Stimulated activated CD4-positive, alpha-beta T cell treated with anti-CD3 and anti-CD28 coated beads, Interleukin-15, amount 100 ng/mL, for 1 hour (primary cell): ENCODE measurements at places on chromosomes 7 and 10.

DNA sequence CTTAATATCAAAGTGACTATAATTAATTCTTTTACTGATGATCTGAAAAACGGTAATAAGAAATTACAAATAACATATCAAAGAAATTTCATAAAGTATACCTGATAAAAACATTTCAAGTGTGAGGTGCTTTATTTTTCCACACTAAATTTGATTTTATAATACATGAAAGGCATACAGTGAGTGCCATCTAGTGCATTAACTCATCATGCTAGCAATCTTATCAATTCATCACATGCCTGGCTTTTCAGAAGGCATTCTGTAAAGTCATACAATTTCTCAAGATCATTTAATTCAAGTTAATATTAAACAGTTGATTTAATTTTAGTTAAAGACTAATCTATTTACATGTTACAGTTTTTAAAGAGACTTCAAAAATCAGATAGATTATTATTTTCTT is 1020.9 kb downstream of the GATA3 start:
- no peak for DNase-seq

GRCh38 chr10:101495324-101495925 is 92.6 kb downstream of the POLL start:
- DNase-seq, result no peak

GRCh38 chr7:37943905-37944736 is 23.7 kb downstream of the EPDR1 start:
- DNase-seq, result no peak

- no peak for DNase-seq
Observed at GRCh38 chr7:143394068-143394467, 12.9 kb downstream of the ZYX start.

DNA sequence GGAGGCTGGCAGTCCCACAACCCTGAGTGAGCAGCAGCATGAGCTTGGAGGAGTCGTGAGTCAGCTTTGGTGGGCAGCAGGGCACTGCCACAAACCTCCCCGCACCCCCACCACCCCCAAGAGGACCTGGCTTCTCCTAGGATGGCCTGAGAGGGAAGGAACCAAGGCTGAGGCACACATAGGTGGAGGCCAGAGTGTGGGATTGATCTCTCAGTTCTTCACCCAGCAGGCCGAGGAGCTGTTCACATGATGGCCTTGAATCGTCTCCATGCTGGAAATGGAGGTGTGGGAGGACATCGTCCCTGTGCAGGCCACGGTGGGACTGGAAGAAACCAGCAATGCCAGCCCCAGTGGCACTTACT is 17.4 kb upstream of the GDF10 start:
- DNase-seq, result no peak

- DNase-seq, result no peak
Observed at GRCh38 chr7:29090836-29091601, 55.3 kb downstream of the CPVL start.

DNA sequence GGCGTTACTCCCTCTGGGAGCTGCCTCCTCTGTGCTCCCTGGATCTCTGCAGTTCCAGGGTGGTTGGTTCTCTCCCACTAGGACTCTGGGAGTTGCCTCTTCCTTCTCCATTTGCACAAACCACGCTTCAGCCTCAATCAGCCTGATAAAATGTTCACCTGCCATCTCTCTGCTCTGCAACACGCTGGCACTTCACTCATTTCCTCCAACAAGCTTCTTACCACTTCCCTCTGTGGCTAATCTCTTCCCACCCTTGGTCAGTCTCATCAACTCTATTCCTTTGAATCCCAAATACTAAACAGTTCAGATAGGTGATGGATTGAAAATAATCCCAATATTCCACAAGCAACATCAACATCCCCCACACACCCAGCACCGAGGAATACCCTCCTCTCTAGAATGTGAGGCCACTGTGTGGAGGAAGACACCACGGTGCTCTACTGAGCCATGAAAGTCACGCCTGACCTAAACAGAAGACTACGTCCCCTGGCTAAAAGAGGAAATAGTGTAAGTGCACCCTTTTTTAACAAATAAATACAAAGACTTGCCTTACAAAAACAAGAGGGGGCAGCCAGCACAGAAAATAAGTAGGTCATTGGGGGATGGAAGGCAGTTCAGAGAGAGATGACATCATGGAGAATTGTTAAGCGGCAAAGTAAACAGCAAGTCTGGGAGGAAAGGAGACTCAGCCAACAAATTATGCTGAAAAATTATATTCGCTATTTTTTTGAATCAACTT is 1.9 kb upstream of the FAM170B start:
- no peak for DNase-seq

DNA sequence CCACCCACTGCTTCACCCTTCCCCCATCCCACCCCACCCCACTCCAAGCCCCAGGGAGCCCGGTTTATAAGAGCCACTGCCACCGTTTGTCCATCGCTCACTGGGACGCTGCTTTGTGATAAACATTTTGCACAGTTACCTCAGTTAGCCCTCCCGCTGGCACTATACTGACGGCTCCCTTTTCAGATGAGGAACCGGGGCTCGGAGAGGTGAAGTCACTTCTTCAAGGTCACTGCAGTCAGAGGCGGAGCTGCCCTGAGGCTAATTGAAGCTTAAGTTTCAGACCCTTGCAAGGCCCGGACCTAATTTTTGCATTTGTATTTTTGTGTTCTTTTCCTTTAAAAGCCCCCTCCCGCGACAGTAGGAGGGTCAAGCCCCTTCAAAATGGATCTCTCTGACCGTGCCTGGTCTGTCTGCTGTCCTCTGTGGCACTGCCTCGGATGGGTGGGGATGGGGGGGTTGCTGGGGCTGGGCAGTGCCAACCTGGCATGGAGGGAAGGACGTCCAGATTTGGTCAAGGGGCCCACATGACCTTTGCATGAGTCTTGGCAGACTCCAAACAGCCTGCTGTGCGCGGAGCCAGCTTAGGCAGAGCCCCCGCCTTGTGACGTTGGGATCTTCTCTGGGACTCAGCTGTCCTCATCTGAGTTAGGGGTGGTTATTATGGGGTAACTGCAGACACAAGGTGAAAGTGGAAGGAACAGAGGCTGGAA is 17.7 kb upstream of the NODAL start:
- DNase-seq, result no peak

DNA sequence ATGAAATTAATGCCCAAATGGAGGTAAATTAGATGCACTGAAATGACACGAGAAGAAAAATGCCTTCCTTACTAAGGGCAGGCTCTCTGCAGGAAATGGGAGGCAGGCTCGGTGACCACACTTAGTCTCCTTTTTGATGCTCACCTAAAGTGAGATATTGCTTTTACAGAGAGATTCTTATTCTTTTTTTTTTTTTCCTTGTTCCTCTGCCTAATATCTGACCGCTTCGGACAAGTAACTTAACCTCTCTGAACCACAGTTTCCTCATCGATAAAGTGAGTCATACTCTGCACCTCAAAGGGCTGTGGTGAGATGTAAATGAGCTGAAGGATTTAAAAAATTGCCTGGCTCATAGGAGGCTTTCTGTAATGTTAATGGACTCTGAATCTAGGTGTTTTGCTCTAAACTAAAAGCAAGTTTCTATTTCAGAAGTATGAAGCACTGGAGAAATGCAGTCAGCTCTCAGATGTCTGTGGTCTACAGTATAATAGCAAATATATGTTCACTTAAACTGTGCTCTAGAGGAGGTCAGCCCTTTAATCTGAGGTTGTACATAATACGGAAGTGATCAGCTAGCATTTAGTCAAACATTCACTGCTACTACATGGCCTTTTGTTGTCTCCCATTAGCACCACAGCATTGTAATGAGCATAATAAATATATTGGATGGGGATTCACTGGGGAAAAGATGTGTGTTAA is 23.2 kb downstream of the NKX2-3 start:
- DNase-seq, result no peak
